ENCODE measurements at places on chromosomes 1 and 21.

- DNase-seq: peak; percentile 55
These were observed 45.0 kb upstream of the DNAJC6 start for GRCh38 chr1:65264197-65264929.

DNA sequence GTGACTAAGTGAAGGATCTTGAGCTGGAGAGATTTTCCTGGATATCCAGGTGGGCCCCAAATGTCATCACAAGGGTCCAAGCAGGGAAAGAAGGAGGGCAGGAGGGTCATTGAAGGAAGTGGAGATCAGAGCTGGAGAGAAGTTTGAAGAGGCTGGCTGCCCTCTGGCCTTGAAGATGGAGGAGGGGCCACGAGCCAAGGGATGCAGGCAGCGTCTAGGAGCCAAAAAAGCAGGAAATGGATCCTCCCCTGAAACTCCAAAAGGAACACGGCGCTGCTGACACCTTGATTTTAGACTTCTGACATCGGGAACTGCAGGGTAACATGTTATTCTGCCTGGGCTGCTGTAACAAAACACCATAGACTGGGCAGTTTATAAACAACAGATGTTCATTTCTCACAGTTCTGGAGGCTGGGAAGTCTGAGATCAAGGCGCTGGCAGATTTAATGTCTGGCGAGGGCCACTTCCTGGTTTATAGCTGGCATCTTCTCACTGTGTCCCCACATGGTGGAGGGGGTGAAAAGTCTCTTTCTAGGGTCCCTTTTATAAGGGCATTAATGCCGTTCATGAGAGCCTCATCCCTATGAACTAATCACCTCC, 28.8 kb upstream of the ZBTB21 start:
- no peak for DNase-seq

GRCh38 chr1:119773711-119774241, 5.1 kb upstream of the HMGCS2 start:
- DNase-seq: peak; percentile 58

GRCh38 chr1:34280509-34280908, 103.8 kb downstream of the C1orf94 start:
- DNase-seq: no peak

DNA sequence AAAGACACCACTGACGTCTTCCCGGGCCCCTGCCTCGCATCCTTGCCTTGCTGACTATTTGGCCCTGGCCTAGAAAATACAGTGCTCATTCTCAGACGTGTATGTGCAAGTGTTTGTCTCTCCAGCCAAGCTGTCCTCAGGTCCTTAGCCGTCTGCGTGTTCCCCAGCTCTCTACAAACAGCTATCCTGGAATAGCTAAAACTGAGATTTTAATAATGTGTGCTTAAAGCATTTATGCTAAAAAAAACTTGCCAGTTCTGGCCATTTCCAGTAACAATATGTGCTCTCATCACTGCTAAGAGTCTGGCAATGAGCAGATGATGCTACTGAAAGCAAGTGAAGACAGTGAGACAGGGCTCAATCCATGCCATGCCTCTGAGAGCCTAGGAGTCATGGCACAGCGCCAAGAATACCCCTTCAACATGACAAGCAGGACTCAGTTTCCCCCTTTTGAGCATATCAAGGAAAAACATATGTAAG, 55.7 kb downstream of the IRF2BP2 start:
- DNase-seq: no peak

- no peak for DNase-seq
These were observed 362.7 kb upstream of the B3GALT2 start for GRCh38 chr1:193549081-193549480.

DNA sequence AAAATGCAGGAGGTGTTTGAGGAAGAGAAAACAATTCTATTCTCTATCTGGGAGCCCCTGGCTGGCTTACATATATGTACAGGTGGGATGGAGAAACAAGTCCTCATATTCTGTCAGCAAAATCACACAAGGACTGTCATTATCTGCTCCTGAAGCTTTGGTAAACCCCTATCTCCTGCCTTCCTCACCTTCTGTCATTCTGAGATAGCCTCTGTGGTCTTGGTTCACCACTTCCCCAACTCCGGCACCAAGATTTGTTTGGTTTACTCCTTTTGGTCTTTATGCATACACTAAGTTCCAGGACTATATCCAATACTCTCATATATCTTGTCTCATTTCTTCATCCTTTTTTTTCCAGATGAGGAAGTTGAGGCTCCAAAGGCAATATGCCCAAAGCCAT, 551.1 kb downstream of the PLPP3 start:
- DNase-seq: no peak

GRCh38 chr1:53986458-53986857, 31.5 kb downstream of the LDLRAD1 start:
- DNase-seq: no peak

- DNase-seq: no peak
These were observed 153.4 kb downstream of the CHRM3 start for GRCh38 chr1:239539812-239540211.

DNA sequence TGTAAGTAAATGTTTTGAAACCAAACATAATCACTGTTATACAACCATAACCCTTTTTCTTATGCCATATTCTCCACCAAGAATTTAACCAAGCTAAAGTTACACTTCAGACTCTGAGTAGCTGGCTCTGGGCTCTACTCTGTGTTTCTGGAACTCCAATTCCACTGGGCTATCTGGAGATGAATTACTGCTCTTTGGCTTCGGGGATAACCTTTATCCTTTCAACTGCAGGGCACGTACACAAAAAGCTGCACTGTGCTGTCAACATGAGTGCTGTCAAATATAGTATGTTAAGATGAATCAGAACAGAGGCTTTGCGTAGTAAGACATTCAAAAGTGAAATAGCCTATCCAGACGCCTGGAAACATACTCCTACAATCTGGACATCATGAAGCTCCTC, 500.6 kb downstream of the LTN1 start:
- no peak for DNase-seq

GRCh38 chr21:45611939-45612664, 31.4 kb upstream of the PCBP3 start:
- peak; percentile 83 for DNase-seq

- DNase-seq: no peak
These were observed 51.7 kb downstream of the SH3GLB1 start for GRCh38 chr1:86756062-86756406.

- no peak for DNase-seq
These were observed 56.0 kb downstream of the TBCE start for GRCh38 chr1:235423214-235423652.

DNA sequence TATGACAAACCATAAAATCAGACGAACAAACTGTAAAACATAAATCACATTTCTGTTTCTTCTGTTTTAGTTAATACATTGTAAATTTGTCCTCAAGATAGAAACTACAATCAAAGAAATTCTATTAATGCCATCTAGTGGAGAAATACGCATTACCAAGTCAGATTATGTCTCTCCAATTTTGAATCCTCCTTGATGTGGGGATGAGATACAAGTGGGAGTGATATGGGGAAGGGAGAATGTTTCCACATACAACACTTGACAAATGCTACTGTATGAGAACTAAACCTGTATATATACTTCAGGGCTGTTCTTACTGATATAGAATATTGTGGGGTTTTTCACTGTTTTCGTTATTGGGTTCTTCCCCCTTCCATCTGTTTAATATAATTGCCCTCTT, 2.6 kb downstream of the HFM1 start:
- DNase-seq: peak; percentile 54

GRCh38 chr1:155177192-155177917, 3.7 kb downstream of the TRIM46 start:
- DNase-seq: no peak

DNA sequence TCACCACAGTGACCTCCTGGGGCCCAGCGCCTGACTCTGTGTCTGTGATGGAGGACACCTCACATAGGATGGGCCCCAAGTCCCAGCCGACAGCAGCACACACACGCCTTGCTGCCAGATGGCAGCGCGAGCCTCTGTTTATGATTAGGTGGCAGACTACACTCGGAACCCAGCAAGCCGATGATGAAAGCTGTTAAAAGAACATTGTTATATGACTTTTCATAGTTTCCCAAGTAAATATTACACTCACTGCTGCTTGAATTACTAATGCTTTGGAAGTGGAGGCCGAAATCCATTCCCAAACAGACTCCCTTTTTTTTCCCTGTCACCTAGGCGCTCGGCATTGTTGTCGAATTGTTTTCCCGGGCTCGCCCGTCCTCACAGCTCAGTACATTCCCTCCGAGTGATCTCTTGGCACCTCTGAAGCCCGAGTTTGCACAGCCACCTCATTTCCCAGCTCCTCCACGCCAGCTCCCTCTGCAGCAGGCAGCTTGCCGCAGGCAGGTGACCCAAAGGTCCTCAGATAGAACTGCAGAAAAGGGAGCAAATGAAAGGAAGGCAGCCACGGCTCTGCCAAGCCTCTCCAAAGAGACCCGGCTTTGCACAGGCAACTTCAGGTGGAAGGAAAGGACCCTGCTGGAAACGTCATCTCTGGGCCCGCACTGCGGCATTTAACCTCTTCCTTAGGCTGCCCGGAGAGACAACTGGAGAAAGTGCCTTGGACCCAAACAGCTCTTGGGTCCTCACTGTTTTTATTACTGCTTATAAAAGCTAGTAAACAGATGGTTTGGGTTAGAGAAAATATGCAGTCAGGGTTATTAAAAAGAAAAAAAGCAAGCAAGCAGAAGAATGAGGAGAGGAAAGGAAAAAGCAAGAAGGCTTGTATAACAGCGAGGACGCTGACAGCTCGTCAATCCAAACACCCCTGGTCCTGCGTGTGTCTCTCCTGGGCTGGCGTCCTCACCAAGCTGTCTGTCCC, 72.2 kb upstream of the SLC25A33 start:
- peak; percentile 76 for DNase-seq

GRCh38 chr21:41815652-41816582, 49.1 kb upstream of the RIPK4 start:
- no peak for DNase-seq

DNA sequence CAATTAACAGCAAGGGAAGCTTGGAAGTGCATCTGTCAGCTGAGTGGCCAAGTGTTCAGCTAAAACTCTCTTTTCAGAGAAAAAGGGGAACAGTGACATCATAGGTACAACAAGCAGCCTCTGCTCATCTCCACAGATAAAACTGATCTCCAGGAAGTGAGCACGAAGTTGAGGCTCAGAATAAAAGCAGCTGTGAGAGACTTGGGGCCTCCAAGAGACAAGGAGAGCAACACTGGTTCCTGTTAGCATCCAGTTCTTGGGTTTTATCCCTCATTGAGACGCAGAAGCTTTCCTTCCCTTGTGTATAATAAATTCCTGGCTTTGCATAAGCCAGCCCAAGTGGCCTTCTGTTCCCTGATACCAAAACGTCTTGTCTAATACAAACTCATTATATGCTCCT, 20.0 kb upstream of the CNN3 start:
- DNase-seq: peak; percentile 6

- DNase-seq: no peak
These were observed 161.2 kb downstream of the PLPP3 start for GRCh38 chr1:56418151-56418631.

DNA sequence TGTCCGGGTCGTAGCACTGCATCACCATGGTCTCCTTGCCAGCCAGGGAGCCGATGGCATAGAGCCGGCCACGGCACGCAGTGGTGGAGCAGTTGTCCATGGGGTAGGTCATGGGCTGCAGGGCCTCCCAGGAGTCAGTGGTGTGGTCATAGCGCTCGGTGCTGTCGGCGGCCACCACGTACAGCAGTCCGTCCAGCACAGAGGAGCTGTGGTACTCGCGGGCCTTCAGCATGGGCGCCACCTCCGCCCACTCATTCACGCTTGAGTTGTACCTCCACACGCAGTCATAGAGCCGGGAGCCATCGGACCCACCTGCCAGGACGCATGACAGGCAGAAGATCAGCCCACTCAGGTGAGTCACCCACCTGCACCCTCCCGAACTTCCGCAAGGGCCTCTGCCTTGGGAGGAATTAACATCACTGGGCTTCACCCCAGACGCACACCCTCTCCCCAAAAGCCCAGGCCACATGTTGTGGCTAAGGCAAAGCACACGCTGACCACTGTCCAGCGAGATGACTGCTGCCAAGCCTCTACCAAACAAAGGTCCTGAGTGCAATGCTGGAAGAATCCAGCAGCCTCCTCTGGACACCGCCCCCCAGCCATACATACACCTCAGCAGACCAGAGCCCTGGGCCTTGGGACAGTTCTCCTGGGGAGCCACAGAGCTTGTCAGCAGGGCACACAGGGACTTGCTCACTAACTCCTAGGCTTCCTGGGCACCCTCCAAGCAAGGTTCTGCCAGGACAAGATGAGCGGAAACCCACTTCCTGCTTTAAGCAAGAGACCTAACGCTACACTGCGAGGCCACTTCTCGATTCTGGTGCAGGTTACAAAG, 3.3 kb downstream of the KLHL21 start:
- DNase-seq: no peak

DNA sequence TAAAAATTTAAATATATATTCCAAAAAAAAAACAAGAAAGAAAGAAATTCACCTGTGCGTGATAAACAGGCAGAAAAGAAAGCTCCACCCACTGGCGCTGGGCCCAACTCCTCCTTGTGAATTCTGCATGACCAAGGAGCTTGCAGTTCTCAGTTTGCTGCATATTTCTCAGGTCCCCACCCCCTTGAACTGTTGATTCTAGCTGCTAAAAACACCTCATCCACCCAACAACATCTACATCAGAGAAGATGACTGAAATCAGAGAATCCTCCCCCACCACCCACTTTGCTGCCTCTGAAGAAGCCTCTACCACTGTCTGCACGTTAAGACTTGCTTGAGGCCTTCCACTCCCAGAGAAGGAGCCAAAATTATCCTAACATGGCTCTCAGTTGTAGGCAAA, 104.8 kb downstream of the RGS2 start:
- peak; percentile 40 for DNase-seq

DNA sequence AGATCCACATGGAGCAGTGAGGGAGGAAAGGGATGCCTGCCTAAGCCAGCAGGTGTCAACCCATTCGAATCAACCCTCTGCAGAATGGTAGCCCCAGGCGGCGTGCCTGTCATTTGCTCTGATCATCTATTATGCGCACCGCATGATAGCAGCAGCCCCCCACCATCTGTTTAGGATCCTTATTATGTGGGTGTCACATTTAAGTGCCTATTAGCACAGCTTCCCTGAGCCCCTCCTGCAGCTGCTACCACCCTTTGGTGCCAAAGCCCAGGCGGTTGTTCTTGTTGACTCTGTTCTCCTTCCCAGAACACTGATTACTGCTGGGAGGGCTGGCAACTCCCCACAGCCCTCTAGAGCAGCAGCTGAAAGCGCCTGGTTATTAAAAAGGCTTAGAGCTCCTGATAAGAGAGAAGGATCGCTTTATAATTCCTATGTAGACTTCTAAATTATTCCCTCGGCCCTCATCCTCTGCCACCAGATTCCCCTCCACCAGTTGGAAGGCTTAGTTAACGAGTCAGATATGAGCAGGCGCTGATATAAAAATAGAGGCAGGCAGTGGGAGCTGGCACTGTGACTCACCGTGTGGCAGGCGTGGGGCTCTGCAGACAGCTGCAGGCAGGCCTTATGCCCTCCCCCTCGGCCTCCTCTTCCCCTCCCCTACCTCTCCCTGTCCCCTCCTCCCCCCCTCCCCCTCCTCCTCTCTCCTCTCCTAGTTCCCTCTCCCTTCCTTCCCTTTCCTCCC, 23.0 kb downstream of the ACTA1 start:
- DNase-seq: peak; percentile 92

GRCh38 chr1:235802573-235803346, 63.9 kb downstream of the LYST start:
- DNase-seq: no peak

GRCh38 chr1:67795179-67795912, 37.9 kb downstream of the GNG12 start:
- DNase-seq: no peak

- DNase-seq: no peak
These were observed 75.8 kb upstream of the CD1D start for GRCh38 chr1:158104891-158105290.

- DNase-seq: no peak
These were observed 23.0 kb upstream of the EPHA2 start for GRCh38 chr1:16178596-16179497.

- no peak for DNase-seq
These were observed 4.6 kb downstream of the PKLR start for GRCh38 chr1:155296661-155297060.
